ENCODE measurements at places on chromosomes 1 and 21.

DNA sequence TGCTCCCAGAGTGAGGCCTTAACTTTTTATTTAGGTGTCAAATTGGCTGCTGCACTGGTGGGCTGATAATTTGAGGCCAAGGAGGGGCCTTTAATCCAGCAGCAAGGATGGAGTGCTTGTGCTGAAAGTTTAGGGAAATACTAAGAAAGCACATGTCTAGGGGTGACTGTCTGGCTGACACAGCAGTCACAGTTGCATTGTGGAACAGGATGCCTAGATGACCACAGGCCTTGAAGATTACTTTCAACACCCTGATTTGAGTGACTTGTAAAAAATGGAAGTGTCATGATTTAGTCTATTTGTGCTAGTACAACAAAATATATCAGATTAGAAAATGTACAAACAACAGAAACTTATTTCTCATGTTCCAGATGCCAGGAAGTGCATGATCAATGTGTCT, 57.7 kb downstream of the ZNF697 start:
- no peak for DNase-seq

GRCh38 chr1:28560886-28561285, 8.0 kb downstream of the TRNAU1AP start:
- DNase-seq = peak; percentile 3

GRCh38 chr1:37153116-37154100, 119.1 kb upstream of the GRIK3 start:
- DNase-seq = no peak

- no peak for DNase-seq
Measured at GRCh38 chr21:37348664-37349063, 17.9 kb upstream of the DYRK1A start.

- no peak for DNase-seq
Measured at GRCh38 chr1:54084794-54085193, 31.4 kb downstream of the TCEANC2 start.

DNA sequence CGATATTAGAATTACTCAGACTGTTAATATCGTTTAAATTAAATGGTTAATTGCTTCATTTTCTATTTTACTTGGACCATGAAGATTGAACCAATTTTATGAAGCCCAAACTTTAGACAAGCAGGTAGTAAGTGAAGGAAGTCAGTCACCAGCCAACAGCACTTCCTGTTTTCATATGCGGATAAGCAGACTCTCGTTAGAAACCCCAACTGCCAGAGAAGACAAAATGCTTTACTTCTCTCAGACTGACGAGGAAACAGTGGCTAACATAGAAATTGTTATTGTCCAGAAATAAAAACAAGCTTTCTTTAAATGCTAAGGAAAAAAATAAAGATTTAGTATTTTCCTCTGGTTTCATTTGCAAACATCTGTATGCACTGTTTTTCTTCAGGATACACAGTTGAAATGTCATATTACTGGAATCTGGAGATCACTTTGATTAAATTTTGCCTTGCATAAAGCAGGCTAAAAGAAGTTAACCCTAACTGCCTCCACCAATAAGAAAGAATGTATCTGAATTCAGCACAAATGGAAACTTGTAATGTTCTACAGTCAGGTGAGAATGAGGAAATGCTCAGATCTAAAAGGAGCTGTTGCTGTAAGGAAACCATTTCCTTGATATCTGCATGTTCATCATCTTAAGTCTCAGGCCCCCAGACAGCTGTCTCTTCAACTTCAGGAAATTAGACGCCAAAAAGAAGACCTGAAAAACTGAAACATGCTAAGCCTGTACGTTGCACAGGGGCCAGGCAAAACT, 129.8 kb upstream of the SAMSN1 start:
- DNase-seq = no peak

- DNase-seq = no peak
Measured at GRCh38 chr1:10673109-10673711, 123.2 kb downstream of the CASZ1 start.

DNA sequence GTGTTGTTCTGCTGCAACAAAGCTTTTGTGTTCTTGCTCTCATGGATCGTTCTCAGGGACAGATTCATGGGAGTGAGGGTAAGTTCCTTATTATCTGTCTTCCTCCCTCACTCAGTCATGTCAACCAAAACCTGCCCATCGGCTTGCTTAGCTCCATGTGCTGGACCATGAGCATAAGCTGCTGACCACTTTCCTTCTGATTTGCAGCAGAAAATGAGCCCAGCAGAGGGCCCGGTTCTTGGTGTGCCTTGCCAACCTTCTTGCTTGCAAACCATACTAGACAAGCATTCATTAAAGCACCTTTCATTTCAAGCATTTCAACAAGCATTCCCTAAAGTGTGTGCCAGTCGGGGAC, 64.0 kb upstream of the COA6 start:
- DNase-seq = no peak

DNA sequence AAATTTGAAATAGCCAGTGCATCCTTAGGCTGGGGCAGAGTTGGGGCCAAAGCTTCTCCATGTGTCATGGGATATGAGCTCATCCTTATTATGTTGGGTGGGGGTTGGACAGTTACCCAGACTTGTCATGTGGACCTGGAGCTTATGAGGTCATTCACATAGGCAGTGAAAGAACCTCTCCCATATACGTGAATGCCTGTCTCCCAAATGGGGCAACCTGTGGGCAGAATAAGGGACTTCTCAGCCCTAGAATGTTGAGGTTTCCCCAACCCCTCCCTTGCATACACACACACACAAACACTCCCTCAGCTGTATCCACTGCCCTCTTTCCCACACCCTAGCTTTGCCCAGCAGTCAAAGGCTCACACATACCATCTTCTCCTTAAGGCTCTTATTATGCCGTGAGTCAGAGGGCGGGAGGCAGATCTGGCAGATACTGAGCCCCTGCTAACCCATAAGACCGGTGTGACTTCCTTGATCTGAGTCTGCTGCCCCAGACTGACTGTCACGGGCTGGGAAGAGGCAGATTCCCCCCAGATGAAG, 2.3 kb upstream of the IVL start:
- no peak for DNase-seq

DNA sequence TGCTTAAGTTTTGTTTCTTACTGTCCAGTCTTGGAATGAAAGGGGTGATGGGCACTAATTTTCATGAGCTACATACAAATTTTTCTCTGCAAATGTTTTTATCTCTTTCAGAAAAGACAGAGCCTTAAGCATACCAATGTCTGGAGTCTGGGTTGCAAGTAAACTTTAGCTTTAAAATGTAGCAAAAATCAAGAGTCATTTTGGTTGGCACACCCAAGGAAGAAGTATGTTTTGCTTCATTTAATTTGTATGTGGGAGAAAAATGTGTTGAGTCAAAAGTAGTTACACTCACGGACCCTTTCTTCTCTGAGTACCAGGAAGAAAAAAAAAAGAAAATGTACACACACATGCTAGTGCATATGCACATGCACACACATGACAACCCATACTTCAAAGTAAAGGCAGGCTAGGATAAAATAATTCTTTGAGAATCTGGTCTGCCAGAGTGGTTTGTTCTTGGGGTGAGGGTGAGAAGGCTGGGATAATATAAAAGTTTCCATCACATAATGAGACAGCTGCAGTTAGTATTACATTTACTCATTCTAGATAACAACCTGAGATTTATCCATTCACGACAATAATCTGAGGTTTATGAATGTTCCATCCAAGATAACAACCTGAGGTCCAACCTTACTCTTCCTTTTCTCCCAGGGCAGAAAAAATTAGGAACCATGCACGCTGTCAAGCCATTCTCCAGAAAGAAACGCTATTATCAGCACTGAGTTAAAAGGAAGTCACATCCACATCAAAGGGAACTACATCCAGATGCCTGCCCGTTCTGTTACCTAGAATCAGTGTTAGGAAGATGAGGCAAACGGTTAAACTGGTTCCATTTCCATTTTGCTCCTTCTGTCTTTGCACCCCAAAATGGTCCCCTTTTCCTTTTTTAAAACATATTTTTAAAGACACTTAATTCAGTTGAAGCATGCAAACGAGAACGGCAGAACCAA, 9.3 kb downstream of the DPYD start:
- DNase-seq = no peak

- DNase-seq = no peak
Measured at GRCh38 chr1:22915231-22915630, 57.4 kb downstream of the LACTBL1 start.

DNA sequence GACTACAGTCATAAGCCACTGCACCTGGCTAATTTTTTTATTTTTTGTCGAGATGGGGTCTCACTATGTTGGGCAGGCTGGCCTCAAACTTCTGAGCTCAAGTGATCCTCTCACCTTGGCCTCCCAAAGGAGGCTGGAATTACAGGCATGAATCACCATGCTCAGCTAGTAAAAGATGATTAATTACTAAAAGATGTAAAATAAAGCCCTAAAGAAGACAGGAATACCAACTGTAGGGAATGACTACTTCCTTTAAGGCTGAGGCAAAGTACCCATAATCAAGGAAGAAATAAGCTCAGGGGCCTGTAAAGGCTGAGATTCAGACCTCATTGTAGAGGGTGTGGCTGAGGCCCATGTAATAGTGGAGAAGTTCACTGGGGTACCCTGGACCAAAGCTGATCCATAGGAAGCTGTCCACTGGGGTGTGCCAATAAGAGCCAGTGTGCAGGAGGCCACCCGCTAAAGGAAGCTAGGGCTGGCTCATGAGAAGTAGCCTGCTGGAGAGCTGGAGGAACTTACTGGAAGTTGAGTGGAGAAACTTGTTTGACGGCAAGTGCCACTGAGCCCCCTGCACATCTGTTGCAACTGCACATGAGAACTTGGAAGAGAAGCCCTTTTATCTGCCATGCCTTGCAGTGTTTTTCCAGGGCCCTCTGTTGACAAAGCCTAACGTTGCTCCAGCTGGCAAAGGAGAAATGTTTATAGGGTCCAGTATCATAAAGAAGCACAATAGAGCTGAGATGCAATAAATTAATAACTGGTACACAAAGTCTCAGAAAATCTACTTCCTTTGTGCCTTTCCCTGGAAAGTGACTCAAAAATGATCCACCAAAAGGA, 17.8 kb upstream of the SERTAD4 start:
- no peak for DNase-seq

DNA sequence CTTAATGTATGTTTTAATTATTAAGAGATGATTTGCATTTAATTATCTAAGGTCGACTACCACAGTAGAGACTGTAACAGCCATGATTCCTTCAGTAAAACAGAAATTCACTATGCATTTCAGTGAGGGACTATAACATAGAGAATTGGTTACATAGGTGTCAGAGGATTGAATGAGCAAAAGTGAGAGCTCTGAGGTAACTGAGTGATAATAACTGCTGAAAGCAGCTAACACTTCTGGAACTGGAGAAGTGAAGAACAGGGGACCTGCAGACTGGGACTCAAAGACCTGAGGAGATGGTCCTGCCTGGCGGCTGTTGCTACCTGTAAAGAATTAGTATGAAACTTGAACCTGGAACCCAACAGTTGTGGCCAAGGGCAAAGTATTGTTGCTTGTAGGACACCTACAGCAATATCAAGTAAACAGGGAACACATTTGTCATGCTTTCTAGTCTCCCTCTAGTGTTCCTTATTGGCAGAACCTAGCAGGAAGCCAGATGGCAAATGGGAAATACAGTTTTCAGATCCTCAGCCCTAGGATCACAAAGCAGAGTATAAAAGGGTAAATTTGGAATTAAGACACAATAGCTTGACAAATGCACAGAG, 110.6 kb downstream of the HS2ST1 start:
- DNase-seq = peak; percentile 67

GRCh38 chr21:34513129-34513675, 1.2 kb upstream of the KCNE1 start:
- no peak for DNase-seq

- DNase-seq = no peak
Measured at GRCh38 chr1:115694805-115695204, 53.0 kb downstream of the VANGL1 start.

DNA sequence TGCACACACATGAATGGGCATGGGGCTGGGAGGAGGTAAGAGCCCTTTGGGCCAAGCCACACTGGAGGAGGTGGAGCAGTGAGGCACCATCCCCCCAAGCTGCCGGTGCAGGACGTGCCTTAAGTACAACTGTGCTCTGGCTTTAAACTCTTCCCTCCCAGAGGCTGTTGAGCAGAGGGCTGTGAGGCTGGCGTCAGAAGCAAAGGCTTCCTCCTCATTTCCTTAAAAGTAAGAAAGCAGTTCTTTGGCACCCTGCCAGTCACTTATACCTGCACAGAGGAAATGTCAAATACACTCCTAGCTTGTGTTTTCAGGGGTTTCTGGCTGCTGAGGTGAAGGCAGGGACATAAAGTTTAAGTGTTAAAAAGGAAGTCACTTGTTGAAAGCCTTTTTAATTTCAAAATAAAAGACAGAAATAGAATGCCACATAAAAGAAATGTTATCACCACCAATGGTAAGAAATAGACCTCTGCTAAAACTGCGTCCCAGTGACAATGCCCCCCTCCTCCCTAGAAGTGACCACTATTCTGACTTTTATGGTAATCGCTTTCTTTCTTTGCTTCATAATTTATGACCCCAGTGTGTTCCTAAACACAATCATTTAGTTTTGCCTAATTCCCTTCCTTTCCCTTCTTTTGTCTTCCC, 33.0 kb downstream of the LAMC2 start:
- no peak for DNase-seq
